ENCODE measurements at places on chromosomes 16 and 17.

GRCh38 chr17:81152288-81152828, 12.9 kb upstream of the PVALEF start:
- no peak for DNase-seq

- no peak for DNase-seq
Observed at GRCh38 chr16:35102780-35103403, 1643.5 kb downstream of the TP53TG3F start.

- peak; percentile 69 for DNase-seq
Observed at GRCh38 chr17:66348584-66349165, 46.3 kb downstream of the PRKCA start.

DNA sequence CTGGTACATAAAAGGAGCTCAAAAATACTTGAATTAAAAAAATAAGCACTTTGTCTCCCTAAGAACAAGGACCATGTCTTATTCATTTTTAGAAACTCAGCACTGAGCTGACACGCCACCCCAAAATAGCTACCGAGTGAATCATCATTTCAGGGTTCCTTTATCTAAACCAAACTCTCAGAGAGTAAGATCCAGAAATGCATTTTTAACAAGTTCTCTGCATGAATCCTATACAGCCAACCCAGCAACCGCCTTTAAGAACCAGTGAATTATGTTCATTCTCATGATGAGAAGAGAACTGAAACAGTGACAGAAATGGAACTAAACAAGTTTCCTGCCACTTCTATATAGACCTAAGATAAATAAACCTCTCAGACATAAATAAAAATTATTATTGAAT, 8.7 kb downstream of the C16orf87 start:
- peak; percentile 50 for DNase-seq

DNA sequence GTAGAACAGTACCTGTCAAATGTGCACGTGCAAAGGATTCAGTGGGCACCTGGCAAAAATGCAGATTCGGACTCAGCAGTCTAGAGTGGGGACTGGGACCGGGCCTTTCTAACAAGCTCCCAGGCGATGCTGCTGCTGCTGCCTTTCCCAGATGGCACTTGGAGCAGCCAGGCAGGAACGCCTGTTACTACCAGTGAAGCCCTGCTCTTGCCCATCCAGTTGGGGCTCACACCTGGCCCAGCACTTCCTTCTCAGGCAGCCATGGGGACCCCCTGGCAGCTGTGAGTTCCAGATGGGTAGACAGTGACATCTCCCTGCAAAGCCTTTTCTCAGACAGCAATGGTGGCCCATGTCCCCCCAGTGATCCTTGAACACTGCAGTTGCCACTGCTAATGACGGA, 30.4 kb downstream of the KDM8 start:
- no peak for DNase-seq

- no peak for DNase-seq
Observed at GRCh38 chr16:27474921-27475320, 72.9 kb downstream of the IL21R start.

GRCh38 chr16:54359081-54359480, 72.5 kb upstream of the IRX3 start:
- no peak for DNase-seq
